ENCODE measurements at places on chromosomes 16 and 17.

DNA sequence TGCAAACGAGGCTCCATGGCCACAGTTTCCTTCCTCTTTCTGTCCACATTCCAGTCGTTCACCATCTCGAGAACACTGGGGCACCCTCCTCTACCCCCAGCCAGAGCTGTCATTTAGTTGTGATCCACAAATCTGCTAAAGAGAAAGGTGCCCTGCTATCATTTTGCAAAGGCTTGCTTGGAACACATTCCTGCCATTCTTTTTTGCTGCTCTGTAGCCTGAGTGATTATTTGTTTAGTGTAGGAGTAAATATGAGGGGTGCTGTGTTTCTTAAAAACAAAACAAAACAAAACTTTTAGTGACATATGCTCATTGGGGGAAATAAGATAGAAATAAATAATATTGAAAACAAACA, 166.7 kb downstream of the PRKCA start:
- DNase-seq, result no peak

DNA sequence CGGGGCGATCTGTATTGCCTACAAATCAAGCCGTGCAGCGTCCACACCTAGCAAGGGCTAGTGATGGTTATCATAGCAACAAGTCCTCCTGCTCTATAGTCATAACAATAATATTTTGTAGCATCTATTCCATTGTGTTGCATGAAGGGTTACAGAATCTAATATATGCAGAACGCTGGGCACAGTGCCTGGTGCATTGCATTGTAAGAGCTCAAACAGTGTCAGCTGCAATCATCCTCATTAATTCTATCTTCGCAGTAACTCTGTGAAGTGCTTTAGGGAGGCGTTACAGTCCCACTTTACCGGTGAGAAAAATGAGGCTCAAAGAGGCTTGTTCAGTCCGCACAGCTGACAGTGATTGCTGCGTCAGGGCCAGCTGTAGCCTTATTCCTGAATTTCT, 149.4 kb downstream of the RBFOX1 start:
- no peak for DNase-seq

- DNase-seq, result no peak
Measured at GRCh38 chr17:19461681-19462080, 50.6 kb downstream of the RNF112 start.

- no peak for DNase-seq
Measured at GRCh38 chr17:17172001-17172939, 33.9 kb downstream of the PLD6 start.

- DNase-seq, result peak; percentile 45
Measured at GRCh38 chr17:62892061-62892675, 73.9 kb upstream of the TANC2 start.

DNA sequence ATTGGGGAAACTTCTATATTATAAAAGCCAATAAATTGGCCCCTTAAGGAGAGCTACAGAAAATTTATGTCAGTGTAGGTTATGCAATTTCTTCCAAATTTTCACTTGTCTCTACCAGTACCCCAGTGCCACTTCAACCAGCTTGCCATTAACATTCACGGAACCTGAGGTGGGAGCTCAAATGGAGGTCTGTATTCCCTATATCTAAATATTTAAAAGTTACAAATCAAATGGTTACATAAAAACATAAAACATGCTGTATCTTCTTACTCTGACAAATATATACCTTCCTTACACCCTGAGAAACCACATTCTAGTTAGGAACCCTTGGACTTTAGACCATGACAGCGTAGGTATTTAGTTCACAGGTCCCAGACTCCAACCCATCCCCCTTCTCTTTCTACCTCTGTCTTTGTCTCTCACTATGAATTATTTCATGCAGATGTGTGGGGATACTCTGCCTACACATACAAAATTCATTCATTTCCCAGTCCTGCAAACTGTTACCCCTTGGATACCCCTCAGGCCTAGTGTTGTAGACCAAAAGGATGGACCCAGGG, 127.8 kb upstream of the PMFBP1 start:
- no peak for DNase-seq

GRCh38 chr17:78925662-78926555, 722 bp upstream of the TIMP2 start:
- peak; percentile 28 for DNase-seq

GRCh38 chr16:81515281-81515680, 70.7 kb downstream of the CMIP start:
- no peak for DNase-seq

- DNase-seq, result peak; percentile 80
Measured at GRCh38 chr16:19410435-19411171, 7.1 kb upstream of the TMC5 start.

GRCh38 chr17:35044181-35044580, 19.3 kb downstream of the RFFL start:
- no peak for DNase-seq

- DNase-seq, result peak; percentile 95
Measured at GRCh38 chr17:8226536-8227237, 16.3 kb upstream of the AURKB start.

- no peak for DNase-seq
Measured at GRCh38 chr16:57624806-57625500, 3.5 kb upstream of the ADGRG1 start.

DNA sequence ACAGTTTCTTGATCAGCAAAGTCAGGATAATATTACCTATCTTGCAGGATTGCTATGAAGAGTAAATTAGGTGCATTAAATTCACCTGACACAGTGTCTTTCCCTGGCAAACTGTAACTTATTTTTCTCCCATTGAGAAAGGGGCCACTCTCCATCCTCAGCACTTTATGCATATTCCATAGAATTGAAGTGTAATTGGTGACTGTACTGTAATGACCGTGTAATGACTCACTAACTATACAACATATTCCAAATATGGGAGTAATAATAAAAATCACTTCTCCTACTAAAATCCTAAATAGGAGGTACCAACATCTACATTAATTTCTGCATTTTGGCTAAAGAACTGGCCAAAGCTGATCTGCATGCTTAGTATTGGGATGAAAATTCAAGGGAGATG, 141.9 kb upstream of the NOG start:
- no peak for DNase-seq

- no peak for DNase-seq
Measured at GRCh38 chr17:68143425-68143824, 104.4 kb upstream of the AMZ2 start.

GRCh38 chr17:11391134-11391533, 150.1 kb downstream of the SHISA6 start:
- no peak for DNase-seq

GRCh38 chr17:31825961-31826691, 32.9 kb downstream of the COPRS start:
- DNase-seq, result no peak

DNA sequence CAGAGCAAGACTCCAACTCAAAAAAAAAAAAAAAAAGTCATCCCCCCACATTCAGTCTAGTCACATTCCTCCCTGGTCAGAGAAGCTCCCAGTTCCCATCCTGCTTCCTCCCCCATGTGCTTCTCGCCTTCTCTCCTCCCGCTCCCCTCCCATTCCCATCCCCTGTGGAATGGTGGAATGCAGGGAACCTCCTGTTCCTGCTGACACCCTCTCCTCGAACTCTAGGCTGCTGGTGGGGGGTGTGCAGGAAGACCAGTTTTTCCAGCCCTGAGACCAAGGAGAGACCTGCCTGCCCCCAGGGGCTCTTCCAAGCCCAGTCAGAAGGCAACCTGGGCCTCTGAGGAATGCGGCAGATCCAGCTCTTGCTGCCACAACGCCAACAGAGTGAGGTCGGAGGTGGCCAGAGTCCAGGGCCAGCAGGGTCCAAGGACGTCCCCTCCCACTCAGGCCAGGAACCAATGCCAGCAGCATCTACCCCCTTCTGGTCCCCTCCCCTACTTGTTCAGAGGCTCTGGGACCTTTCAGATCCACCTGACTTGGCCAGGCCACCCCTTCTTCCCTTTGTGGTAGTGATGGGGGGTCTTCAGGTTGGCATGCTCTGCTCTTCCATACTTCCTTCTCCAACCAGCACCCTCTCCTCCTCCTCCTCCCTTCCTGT, 39.3 kb upstream of the TAC4 start:
- DNase-seq, result no peak

DNA sequence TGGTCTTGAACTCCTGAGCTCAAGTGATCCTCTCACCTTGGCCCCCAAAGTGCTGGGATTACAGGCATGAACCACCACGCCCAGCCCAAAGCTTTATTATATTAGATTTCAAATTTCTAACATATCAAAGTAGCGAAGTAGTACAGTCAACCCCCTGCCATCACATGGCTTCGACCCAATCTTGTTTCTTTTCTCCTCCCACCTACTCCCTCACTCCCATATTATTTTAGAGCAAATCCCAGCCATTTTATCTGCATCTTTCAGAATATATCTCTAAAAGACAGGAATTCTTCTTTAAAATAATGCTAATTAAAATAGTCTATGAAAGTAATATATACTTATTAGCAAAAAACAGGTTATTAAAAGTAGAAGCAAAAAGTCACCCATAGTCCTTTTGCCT, 893 bp downstream of the IGSF6 start:
- no peak for DNase-seq

DNA sequence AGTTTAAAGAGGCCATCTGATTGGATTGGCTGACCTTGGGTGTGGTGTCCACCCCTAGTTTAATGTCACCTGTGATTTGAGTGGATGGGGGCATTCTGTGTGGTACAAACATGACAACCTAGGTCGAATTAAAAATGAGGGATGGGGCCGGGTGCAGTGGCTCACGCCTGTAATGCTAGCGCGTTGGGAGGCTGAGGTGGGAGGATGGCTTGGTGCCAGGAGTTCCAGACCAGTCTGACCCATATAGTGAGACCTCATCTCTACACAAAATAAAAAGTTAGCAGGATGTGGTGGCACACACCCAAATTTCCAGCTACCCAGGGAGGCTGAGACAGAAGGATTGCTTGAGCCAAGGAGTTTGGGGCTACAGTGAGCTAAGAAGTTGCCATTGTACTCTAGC, 14.4 kb downstream of the CNTROB start:
- no peak for DNase-seq

GRCh38 chr16:68636064-68636560, 9.0 kb upstream of the CDH3 start:
- no peak for DNase-seq

- no peak for DNase-seq
Measured at GRCh38 chr16:23298290-23298915, 3.7 kb upstream of the SCNN1B start.

DNA sequence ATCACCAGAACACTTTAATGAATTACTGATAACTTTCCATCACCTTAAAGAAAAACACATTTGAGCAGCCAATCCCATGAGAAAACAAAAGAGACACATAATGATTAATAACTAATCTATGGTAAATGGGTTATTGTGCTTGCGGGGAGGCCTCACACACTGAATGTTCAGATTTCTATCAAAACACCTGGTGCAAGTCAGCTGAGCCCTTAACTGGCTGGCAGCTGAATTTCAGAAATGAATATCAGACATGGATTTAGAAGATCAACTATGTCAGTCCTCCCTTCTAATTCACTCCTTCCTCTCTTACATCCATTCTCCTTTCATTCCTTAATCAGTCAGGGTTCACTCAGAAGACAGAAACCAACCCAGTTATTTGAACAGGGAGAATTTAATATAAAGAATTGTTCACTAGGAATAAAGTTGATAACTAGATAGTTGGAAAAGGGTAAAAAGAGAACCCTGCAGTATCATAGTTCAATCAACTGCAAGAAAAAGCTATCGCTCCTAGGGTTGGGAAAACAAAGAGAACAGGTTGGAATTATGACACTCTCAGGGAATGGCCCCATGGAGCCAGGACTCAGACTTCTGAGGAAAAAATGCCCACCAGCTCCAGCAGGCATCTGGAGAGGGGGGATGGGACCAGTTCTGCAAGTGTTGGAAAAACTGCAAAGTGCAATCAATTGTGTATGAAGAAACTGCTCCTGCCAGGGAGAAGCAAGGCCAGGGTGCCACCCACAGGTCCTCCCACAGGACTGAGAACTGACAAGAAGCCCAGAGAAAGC, 577.1 kb upstream of the CDH5 start:
- DNase-seq, result no peak

GRCh38 chr16:23964136-23964535, 128.4 kb downstream of the PRKCB start:
- DNase-seq, result no peak

GRCh38 chr17:7435676-7436555, 681 bp downstream of the TMEM102 start:
- DNase-seq, result peak; percentile 87

DNA sequence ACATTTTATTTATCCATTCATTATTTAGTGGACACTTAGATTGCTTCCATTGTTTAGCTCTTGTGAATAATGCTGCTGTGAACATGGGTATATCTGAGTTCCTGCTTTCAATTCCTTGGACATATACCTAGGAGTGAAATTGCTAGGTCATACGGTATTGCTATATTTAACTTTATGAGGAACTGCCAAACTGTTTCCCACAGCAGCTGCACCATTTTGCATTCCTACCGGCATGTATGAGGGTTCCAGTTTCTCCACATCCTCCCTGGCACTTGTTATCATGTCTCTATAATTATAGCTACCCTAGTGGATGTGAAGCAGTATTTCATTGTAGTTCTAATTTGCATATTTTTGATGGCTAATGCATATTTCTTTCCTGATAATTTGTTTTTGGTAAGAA, 23.7 kb upstream of the DRG2 start:
- DNase-seq, result peak; percentile 18

DNA sequence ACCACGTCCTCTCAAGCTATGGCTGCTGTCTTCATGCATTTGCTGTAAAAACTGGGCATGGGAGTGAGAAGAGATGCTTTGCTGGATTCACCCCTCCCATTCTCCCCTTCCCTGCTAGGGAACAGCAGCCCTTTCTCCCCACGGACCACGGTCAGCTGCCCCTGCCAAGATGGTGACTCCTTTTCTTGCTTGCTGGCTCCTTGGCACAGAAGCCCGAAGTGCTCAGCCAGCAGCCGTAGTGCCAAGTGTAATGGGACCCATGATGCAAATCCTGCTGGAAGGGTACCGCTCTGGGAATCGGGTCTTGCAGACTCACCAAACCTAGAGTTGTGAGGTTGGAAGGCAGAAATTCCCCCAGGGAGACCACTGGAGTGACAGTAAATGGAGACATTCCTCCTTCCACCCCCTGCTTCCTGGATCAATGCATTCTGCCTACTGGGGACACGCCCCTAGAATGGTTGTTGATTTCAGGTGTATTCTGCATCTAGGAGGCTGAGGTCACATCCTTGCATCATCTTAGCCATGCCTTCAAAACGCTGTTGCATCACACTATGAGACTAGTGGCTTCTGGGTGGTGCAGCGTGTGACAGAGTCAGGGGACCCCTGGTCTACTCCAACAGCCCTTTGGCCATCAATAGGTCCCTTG, 63.0 kb upstream of the CBX4 start:
- DNase-seq, result no peak

All from KBM-7 (cell line).